ENCODE measurements at places on chromosomes 1 and 21.

DNA sequence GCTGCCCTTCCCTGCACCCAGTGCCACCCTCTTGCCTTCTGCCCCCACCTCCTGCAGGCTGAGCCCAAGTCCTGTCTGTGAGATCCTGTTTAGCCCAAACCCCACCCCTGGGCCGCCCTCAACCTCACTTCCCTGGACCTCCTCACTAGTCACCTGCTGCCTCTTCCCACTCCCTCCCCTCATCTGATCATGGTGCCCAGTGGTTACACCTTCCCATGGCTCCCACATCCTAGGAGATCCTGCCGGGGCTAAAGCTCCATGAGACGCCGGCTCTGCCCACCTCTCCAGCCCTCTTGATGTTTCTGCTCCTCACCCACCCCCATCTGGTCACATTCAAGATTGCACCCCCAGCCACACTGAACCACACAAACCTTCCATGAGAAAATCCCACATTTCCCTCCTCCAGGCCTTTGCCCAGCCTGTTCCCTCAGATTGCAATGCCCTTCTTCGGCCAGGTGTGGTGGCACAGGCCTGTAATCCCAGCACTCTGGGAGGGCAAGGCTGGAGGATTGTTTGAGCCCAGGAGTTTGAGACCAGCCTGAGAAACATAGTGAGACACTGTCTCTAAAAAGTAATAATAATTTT, 17.0 kb downstream of the TTC39A start:
- no peak for DNase-seq

DNA sequence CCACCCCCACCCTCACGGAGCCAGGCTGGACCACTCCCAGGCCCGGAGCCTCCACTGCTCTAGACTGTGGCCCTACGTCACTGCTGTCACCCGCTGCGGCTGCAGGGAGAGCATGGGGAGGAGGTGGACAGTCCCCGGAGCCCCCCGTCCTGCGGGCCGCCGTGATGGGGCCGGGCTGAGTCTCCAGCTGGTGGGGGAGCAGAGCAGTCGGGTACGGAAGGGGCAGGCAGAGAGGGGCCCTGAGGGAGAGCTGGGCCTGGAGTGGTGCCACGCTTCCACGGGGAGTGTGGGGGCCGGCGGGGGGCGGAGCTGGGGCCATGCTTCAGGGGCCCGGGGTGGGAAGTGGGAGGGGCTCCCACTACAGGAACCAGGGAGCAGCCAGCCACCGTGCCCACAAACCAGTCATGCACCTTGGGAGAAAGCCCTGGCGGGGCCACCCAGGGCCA, 98.9 kb upstream of the KCNK1 start:
- no peak for DNase-seq

GRCh38 chr21:14686466-14687267, 140.6 kb upstream of the SAMSN1 start:
- no peak for DNase-seq

DNA sequence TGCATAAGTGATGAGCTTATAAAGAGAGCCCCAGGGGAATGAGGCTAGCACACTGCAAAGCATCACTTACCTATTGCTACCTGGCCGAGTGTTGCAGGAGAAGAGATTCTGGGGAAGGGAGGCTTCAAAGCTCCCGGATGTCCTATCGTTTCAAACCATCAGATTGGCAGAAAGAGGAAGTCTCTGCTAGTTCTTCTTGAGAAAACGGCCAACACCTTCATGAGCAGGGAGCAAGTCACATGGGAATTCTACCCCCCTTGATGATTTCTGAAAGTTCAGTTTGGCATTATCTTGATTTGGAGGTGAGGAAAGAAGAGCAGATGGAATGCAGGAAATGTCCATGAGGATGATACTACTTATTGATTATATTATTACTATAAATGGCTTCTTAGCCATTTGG, 16.2 kb downstream of the SYF2 start:
- DNase-seq: no peak

- DNase-seq: no peak
Measured at GRCh38 chr1:91901231-91901630, 15.3 kb upstream of the TGFBR3 start.

GRCh38 chr1:186255266-186255665, 119.8 kb downstream of the TPR start:
- no peak for DNase-seq

DNA sequence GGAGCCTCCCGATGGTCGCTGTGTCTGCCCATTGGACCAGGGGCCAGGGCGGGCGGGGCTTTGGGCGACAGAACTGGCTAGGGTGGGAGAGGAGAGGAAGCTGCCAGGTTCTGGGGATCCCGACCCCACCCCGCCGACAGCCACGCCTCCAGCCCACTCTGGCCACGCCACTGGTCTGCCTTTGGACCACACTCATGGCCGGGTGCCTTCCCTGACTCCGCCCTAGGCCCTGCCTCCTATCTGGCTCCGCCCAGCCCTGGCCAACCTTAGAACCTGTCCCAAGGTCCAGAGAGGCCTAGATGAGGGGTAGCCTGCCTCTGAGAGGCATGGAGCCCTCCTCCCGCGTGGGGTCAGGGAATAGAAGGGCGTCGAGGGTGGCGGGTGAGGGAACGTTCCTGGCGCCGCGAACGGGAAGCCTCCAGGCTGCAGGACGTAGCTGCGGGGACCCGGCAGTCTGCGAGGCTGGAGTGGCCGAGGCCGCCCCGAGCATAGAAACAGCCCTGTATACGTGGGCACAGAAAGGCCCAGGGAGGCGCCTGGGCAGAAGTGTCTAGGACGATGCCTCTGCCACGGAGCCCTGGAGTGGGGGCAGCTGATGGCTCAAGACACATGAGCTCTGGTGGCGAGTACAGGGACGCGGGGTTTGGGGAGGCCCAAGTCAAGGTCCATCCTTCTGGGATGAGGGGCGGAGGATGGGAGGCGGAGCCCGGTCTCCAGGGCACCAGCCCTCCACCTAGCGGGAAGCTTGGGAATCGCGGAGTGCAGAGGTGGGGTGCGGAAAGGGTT, 11.5 kb upstream of the COL16A1 start:
- no peak for DNase-seq

DNA sequence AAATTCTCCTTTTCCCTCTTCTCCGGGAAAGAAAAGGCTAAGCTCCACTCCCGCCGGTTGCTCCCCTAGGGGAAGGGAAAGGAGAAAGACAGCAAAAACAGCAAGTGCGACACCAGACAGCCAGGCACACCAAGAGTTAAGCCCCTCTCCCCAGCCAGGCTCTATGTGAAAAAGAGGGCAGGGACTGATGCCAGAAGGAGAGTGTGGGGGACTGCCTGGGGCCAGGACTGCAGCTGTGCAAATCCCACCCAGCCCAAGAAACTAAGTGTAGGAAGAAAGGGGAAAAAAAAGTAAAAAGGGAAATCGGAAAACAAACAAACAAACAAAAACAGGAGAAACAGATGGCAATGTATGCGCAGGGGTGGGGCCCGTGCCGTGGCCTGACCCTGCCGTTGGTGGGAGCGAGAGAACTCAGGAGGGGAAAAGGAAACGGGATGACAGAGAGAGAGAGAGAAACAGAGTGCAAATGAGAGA, 27.7 kb upstream of the FMO1 start:
- DNase-seq: no peak

- DNase-seq: no peak
Measured at GRCh38 chr1:25430967-25431881, 527 bp downstream of the MACO1 start.

GRCh38 chr21:35855484-35855883, 204.8 kb downstream of the SETD4 start:
- no peak for DNase-seq

DNA sequence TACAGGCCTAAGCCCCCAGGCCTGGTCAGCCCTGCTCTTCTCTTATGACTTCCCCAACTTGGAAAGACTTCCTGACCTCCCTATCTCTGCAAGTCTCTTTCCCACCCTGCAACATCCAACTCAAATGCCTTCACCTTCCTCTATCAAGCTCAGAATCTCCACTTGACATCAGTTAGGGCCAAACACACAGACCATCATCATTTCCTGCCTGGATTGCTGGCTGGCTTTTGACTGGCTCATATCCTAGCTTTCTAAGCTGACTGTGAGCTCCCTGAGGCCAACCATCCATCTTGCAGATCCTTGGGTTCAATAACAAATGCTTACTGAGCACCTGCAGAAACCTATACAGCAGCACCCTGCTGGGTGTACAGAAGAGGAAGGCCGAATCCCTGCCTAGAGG, 137.3 kb upstream of the EDN2 start:
- DNase-seq: no peak

DNA sequence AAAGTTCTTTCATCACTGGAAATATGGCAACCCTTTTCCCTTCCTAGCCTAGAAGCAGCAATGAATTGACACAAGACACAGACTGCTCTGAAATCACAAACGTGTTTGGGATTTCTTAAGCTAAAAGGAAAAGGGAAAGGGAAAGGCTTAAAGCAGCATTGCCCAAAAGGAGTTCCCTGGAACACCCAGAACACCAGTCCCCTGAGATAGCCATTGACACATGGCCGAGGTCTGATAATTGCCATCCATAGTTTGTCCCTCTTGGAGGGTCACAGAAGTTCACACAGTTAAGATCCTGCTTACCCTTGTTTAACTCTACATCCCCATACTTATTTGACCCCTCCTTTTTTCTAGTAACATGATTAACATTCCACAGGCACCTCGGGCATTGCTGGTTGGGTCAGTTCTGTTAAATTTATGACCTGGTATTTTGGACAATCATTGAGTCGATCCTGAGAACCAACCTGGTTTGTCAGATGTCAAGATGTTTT, 72.9 kb downstream of the ZNF281 start:
- DNase-seq: no peak

DNA sequence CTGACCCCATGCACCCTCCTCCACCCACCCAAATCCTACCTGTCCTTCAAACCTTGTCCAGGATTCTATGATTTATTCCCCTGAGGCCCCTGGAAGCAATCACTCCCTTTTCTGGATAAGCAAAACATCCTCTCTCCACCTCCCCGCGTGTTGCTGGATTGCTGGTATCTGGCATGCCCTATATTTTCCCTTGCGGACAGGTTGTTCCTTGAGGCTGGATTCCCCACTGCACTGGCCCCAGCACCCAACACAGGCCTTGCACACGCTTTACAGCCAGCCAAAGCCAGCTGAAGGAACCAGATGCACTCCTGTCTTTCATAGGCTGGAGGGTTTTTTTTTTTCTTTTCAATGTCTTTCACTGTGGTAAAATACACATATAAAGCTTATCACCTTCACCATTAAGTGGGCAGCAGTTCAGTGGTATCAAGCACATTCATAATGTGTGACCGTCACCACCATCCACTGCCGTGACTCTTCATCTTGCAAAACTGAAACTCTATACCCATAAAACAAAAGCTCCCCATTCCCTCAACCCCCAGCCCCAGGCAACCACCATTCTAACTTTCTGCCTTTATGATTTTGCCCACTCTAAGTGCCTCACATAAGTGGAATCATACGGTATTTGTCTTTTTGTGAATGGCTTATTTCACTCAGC, 50.9 kb downstream of the TOR1AIP2 start:
- no peak for DNase-seq

DNA sequence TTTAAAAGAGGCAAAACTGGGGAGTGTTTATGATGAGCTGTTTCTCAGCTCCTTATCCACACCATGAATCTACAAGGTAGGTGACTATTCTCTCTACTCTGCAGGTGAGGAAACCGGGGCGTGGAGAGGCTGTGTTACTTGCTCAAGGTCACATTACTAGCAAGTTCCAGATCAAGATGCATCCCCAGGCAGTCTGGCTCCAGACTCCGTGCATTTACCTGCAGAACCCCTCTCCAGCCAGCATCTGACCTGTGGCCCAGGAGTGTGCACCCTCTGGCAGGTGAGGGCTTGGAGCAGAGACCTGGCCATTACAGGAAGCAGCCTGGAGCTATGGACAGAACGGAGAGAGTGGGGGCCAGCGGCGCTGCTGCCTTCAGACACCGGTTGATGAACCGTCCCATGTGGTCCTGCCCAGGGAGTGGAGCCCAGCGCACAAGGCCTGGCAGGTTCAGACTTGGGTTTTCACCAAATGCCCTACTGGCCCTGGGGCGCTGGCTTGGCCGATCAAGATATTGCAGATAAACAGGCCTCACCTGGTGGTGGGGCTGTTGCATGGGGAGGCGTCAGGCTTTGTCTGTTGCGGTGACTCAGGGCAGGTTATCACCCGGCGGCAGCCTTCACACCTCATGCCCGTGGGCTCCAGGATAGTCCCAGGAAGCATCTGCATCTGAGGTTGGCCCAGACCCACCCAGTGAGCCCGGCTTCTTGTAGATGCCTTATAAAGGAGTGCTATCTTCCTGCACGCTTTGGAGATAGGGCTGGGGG, 29.2 kb upstream of the WNT4 start:
- DNase-seq: no peak

DNA sequence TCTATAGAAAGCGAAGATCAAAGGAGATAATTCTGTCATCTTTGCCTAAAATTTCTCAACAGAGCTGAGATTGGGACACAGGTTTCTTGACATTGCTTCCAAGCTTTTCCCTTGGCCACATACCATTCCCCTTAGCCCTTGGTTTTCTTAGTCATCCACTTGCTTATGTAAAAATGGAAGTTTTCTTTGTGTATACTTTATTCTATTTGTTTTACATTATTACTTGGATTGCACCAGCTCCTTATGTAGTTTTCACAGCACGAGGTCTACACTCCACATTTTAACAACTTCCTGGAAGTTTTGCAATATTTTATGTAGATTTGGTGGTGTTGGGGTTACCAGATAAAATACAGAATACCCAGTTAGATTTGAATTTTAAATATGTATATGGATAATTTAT, 129.8 kb downstream of the PLA2G4A start:
- DNase-seq: no peak

DNA sequence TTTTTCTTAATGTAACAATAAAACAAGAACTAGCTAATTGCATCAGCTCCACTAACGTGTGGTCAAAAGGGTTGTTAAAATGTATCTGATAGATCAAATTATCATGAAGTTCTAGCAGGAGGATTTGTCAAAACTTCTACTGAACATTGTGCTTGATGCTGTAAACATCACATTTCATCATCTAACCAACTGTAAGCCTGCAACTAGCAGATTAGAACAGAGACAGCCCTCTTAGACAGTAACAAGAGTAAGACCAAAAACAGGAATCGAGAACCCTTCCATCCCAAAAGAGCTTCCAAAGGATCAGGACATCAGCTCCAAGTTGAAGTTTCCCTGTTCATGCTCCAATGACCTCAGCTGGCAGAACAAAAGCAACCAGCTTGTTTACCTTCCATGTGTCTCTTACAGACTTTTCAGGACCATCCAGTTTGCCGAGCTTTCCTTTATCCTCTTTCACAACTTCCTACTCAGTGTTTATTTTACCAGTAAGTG, 44.6 kb downstream of the NIBAN1 start:
- DNase-seq: no peak

GRCh38 chr1:225830841-225831240, 20.9 kb downstream of the EPHX1 start:
- no peak for DNase-seq
